ENCODE measurements at places on chromosomes 16 and 17.

DNA sequence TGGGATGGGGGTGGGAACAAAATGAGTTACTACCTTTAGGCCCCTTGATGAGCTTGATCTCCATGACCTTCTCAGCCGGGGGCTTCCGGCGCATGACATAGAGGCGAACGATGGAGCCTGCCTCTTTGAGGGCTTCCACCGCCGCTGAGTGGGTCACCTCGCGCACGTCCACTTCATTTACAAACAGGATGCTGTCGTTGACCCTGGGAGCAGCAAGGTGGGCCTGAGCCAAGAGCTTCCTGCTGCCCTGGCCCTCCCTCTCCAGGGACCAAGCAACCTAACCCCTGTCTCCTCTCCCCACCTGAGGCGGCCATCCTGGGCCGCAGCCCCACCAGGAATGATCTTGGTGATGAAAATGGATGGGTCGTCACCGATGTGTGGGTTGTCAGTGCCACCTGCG lies 16.2 kb downstream of the DLG4 start:
- DNase-seq = no peak

- DNase-seq = no peak
Measured at GRCh38 chr16:15996432-15997109, 47.2 kb downstream of the ABCC1 start.

DNA sequence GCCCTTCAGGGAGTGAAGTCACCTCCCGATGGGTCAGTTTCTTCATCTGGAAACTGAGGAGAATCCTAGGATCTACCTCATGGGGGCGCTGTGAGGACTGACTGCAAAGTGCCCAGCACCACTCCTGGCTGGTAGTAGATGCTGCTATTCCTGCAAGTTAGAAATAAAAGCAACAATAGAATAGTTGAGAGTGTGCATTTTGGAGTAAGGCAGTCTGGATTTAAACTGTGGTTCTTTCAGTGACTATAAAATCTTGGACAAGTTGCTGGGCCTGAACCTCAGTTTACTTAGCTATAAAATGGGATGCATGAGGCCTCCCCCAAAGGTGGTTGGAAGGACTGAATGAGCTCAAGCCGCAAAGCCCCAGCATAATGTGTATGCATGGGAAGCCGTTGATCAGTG lies 70.6 kb downstream of the CYB5B start:
- no peak for DNase-seq

- no peak for DNase-seq
Measured at GRCh38 chr17:32123782-32124181, 18.5 kb upstream of the RHOT1 start.

- no peak for DNase-seq
Measured at GRCh38 chr16:3235856-3236669, 1.1 kb upstream of the ZNF200 start.

GRCh38 chr16:86756882-86757703 lies 178.7 kb downstream of the FOXL1 start:
- DNase-seq = no peak

GRCh38 chr16:76535-77272 lies 1.3 kb upstream of the MPG start:
- DNase-seq = no peak

DNA sequence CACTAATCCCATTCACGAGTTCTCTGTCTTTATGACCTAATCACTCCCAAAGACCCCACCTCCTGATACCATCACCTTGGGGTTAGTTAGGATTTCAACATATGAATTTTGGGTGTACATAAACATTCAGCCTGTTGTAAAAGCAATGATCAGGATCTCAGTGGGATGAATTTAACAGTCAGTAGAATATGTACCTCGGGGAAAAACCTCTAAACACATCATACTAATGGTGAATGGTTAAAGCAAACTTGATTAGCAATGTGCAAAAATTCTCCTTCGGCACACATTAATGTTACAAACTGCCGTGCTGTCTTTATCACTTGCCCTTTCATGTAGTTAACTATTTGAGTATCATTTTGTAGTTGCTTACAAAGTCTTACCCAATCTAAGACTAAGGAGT lies 10.2 kb downstream of the RNF112 start:
- no peak for DNase-seq

DNA sequence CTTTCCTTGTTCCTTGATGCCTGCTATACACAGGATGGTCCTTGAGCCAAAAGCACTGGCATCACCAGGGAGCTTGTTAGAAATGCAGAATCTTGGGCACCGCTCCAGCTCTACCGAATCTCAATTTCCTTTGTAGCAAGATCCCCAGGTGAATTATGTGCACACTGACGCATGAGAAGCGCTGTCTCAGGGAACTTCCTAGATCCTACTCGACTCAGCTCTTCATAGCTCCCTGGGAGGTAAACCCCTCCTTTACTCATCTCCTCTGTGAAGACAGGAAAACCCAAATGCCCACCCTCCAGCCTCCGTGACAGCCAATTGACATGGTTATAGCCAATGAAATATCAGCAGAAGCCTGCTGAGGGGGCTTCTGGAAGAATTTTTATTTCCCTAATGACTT lies 4.1 kb downstream of the USP31 start:
- DNase-seq = no peak

DNA sequence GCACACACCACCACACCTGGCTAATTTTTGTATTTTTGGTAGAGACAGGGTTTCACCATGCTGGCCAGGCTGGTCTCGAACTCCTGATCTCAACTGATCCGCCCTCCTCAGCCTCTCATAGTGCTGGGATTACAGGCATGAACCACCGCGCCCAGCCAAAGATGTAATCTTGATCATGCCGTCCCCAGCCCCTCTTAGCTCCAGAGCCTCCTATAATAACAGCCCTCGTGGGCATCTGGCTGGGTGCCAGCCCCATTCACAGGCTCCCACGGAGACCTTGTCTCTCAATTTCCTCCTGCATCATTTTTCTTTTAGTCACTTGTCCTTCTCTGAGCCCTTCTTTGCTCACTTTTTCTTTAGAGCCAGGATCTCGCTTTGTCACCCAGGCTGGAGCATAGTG lies 94.2 kb downstream of the KATNIP start:
- no peak for DNase-seq

- no peak for DNase-seq
Measured at GRCh38 chr16:55480228-55480655, 1.2 kb downstream of the MMP2 start.

GRCh38 chr16:80158766-80159165 lies 382.0 kb upstream of the DYNLRB2 start:
- DNase-seq = no peak

DNA sequence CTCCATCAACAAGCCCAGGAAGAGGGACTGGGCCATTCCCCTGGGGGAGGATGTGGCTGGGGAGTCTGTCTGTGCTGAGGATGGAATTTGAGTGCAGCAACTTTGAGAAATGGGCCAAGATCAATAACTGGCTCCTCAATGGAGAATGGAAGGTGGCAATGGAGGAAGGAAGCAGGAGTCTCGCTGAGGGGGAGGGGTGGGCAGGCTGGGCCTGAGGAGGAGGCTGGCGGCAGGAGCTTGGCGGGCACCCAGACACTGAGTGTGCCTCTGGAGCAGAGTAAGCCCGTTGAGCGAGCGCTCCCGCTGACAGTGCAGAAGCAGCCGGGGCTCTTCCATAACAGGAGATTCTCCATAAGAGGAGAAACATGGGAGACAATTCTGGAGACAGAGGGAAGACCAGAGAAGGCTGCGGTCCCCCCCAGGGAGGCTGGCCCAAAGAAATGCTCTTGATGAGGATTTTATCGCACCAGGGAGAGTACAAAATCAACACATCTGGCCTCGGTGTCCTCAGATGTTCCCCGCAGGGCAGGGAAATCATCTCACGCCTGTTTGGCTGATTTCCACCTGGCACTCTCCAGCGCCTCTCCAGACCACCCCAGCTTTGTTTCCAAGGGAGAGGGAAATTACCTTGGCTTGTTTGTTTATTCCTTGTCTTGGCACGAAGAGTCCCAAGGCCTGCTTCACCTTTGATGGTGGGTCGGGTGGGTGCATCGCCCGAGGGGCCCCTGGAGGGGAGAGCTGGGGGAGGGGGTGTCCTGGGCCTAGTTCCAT lies 2.8 kb upstream of the MMP15 start:
- no peak for DNase-seq

- no peak for DNase-seq
Measured at GRCh38 chr16:24825696-24826095, 20.1 kb upstream of the SLC5A11 start.

DNA sequence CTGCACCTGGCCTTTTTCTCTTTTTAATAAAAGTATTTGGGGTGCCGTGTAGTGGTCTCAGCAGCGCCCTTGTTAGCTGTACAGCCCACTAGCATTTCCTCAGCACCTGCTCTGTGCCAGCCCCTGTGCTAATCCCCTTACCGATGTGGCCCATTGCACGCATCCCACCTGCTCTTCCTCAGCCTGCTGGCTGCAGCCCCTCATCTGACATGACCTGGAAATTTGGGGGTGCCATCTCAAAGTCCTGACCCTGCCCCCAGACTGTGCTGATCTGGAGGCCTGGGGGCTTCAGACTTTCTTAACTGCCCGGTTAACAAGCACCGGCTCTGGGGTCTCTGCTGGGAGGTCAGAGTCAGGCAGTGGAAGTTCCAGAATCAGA lies 10.4 kb downstream of the GPRC5C start:
- DNase-seq = no peak

DNA sequence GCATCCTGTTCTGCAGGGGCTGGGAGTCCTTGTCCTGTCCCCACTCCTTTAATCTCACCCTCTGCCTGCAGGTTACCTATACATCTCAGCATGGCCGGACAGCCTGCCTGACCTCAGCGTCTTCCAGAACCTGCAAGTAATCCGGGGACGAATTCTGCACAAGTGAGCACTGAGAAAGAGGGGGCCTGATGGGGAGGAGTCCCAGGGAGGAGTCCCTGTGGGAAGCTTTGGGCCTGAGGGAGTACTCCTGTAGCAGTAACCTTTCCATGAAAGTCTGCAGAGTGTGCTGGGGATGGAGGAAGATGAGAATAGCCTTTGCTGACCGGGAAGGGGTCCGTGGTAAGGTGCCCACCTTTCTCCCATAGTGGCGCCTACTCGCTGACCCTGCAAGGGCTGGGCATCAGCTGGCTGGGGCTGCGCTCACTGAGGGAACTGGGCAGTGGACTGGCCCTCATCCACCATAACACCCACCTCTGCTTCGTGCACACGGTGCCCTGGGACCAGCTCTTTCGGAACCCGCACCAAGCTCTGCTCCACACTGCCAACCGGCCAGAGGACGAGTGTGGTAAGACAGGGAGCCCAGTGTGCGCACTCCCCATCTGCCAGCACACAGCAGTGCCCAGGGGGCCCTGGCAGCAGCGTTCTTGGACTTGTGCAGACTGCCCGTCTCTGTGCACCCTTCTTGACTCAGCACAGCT lies 14.8 kb downstream of the MIEN1 start:
- no peak for DNase-seq

DNA sequence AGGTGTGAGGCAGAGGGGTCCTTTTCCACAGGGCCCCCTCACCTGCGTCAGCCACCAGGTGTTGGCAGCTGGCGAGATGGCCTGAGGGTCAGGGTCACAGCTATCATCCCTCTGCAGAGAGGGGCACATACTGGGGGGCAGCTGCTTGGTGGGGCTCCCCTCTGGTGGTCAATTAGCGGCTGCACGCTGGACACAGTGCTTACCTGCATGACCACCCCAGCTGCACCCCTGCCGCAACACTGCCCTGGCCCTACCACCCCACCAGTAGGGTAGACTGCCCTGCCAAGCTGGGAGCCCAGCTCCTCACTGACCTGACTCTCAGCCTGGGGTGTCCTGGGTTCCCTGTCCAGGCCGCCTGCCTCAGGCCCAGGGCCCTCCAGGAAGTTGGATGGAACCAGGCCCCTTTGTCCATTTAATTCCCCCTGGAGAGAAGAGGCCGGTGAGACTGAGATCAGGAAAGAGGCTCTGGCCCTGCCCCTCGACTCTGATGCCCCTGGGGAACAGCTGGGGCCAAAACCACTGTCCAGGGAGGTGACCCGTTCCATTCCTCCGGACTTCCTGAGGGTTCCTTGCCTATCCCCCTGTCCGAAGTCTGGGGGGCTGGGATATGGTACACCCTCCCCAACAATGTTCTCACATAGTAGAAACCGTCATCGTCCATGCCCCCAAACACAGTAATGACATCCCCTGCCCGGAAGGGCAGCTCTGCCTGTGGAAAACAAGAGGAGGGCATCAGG lies 23.7 kb downstream of the TSPOAP1 start:
- no peak for DNase-seq

GRCh38 chr17:49916854-49917515 lies 52.0 kb upstream of the DLX4 start:
- DNase-seq = no peak

GRCh38 chr16:14446796-14447195 lies 183.3 kb downstream of the PARN start:
- DNase-seq = no peak

DNA sequence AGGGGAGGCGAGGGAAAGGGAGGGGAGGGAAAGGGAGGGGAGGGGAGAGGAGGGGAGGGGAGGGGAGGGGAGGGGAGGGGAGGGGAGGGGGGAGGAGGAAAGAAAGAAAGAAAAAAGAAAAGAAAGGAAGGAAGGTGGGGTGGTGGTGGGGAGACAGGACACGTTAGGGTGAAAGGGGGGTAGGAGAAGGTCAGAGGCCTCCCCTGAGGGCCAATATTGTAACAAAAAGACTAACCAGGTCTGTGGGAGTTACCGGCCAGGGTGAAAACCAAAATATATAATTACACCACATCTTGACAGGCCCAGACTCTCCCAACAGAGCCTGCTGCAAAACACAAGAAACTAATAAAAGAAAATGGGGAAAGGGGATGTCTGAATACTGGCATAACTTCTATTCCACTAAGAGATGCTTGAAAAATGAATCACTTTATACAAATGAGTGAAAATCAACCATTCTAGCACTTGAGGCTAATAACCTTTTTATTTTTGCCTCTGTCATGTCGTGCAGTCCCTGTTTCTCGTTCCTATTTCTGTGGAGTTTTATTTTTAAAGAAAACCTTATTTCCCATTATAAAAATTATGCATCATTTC lies 10.0 kb downstream of the WDR45B start:
- no peak for DNase-seq

- no peak for DNase-seq
Measured at GRCh38 chr17:81508639-81509206, 3.9 kb downstream of the ACTG1 start.

GRCh38 chr17:46152423-46152822 lies 40.8 kb downstream of the KANSL1 start:
- no peak for DNase-seq

DNA sequence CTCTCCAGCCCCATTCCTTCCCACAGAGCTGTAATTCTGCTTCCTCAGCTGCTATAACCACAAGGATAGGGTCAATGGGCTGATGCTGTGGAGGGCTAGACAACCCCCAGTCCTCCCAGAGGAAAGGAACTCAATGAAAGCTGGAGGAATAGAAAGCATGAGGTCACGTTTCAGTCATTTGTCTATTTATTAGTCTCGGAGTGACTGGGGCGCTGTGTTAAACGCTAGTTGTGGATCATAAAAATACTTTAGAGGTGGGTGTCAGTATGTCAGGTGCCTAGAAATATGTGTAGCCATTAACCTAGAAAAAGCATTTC lies 787 bp upstream of the CCL3L1 start:
- no peak for DNase-seq
